ENCODE measurements at places on chromosomes 5 and 9.

GRCh38 chr5:15499528-15500324 lies at the start of gene FBXL7:
FBXL7 (plus strand) TSS chr5:15500180.
- DNase-seq: no peak

DNA sequence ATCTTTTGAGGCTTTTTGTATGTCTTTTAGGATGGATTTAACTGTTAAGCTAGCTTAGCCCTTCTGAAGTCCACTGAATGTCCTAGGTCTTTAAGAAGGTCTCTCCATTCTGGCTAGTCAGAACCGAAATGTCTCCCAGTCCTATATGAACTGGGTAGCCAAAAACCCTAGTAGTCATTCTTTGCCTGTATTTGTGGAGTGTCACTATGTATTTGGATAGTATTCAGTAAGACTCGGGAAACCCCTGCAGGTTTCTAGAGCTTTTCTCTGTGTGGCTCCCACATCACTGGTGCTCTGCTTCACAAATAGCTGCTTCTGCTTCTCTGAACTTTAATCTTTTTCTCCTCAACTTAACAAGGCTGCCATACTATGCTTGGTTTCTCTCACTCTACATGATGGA lies 68.0 kb downstream of the RIC1 start:
- DNase-seq: no peak

DNA sequence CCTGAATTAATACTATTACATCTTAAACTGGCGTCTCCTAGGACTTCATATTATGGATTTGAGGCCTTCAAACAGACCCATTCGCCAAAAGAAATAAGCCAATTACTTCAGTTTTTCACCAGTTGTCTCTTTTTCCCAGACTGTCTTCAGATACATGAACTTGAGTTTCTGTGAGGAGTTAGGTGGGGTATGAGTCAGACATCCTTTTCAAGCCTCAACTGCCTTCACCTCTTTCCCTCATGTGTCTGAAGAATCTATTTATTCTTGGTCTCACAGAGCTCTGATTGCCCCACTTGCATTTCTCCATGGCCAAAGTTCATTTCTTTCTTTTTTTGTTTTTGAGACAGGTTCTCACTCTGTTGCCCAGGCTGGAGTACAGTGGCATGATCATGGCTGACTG lies 12.5 kb downstream of the WNT8A start:
- DNase-seq: no peak

- peak; percentile 42 for DNase-seq
Measured at GRCh38 chr9:35114113-35114839, 1.4 kb downstream of the ATOSB start.

All from esophagus squamous epithelium (tissue), 5 donors.